ENCODE measurements at places on chromosomes 3 and 15. TPM values are rescaled to one million over a fixed set of nuclear protein-coding genes. Genes with fewer than 3 reads are reported as not detected.
A peak's percentile ranks its signal among the peaks of the same experiment; 100 is the strongest.

The MINAR1 gene
- polyA plus RNA-seq = 0.58 TPM

The IL12A gene
- 5.5 TPM for polyA plus RNA-seq

The RLBP1 gene
- polyA plus RNA-seq = not detected

- DNase-seq = peak; percentile 83
Measured at GRCh38 chr15:31338879-31339557, 12.4 kb downstream of the KLF13 start.

DNA sequence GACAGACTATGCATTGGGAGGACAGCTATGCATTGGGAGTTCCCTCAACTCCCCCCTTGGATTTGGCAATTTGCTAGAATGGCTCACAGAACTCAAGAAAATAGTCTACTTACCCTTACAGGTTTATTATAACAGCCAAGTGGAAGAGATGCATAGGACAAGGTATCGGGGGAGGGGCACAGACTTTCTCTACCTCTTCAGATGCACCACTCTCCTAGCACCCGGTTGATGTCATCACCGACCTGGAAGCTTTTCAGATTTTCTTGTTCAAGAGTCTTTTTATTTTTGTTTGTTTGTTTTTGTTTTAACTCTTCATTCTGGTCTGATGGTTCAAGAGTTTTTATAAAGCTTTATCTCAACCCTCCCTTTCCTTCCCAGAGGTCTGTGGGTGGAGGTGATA, 20.7 kb upstream of the ADAMTS9 start:
- DNase-seq = no peak

DNA sequence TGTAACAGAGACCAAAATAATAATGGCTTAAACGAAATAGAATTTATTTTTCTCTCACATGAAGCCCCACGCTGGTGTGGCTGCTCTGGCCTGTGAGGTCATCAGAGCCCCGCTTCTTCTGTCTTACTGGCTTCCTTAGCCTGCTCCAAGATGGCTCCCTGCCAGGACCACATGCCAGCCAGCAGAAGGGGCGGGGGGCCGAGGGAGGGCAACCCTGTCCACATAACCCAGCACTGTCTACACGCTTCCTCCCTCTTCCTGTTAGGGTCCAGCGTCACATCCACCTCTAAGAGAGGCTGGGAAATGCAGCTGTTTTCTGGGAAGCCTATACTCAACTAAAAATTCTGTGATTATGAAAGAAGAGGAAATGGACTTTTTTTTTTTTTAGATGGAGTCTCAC, 107.9 kb upstream of the DLG1 start:
- DNase-seq = peak; percentile 9

DNA sequence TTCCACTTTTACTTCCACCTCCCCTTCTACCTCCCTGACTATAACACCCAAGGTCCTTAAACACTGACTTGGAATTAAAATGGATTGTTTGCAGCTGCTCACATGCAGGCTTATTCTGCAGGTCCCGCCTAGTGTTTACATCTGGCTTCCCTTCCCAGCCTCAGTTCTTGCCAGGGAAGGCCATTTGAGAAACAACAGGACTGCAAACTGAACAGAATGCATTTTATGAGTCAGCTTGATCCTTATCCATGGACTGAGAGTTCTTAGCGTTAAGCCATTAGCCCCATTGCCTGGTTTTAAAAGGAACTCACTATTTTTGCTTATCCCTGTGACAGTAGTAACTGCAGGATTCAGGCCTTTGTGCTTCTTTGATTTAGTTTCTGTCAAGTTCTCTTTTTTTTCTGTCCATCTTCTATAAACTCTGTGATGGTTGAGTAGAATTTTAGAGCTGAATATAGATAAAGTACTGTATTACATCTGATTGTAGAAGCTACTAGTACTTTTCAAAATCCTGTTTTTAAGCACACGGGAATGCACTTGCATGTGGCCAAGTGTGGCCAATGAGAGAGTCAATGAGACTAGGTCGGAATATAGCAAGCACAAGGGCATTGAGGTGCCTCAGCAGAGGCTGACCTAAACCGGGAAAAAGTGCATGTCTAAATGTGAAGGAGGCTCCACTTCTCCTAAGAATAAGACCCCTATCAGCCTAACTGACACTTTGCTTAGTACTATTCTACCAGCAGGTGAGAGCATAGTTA, 106.4 kb downstream of the TUSC7 start:
- peak; percentile 85 for DNase-seq

DNA sequence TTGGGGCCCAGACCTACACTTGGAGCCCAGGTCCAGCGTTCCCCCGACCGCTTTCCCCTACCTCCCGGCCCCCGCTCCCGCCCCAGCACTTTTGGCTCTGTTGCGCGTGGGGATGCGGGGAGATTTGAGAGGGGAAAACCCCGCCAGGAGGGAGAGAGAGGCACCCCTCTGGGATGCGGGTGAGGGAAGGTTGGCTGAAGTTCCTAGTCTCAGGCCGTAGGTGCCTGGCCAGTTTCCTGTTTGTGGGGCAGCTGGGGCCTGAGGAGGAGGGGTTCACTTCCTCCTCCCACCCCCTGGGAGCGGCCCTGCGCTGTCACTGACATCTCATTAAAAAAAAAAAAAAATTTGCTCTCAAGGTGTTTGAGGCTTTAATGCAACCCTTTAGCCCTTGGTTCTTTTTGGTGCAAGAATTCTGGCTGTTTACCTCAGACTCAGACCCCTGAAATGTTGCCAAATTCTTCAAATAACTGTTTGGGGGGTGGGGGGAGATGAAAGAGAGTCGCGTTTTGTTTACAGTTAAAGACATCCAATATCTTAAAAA, 2.6 kb downstream of the FAM43A start:
- peak; percentile 20 for DNase-seq

DNA sequence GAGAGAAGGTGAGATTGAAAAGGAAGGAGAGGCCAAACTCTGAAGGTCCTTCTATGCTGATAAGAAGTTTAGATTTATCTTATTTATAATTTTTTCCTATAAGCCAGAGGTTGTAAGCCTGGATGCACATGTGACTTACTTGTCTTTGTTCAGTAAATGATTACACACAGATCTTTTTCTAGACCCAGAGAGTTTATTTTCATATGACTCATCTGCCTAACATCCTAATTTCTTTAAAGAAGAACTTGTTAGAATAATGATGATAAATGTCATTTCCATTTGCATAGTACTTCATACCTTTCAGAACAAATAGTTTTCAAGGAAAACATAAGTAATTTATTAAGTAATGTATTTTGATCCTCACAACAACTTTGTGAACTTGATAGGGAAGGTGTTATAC, 434.8 kb upstream of the DPH6 start:
- peak; percentile 75 for DNase-seq

GRCh38 chr15:89555768-89556167, 19.5 kb upstream of the TICRR start:
- no peak for DNase-seq

GRCh38 chr15:66069751-66070150, 183.8 kb downstream of the MEGF11 start:
- DNase-seq = no peak

DNA sequence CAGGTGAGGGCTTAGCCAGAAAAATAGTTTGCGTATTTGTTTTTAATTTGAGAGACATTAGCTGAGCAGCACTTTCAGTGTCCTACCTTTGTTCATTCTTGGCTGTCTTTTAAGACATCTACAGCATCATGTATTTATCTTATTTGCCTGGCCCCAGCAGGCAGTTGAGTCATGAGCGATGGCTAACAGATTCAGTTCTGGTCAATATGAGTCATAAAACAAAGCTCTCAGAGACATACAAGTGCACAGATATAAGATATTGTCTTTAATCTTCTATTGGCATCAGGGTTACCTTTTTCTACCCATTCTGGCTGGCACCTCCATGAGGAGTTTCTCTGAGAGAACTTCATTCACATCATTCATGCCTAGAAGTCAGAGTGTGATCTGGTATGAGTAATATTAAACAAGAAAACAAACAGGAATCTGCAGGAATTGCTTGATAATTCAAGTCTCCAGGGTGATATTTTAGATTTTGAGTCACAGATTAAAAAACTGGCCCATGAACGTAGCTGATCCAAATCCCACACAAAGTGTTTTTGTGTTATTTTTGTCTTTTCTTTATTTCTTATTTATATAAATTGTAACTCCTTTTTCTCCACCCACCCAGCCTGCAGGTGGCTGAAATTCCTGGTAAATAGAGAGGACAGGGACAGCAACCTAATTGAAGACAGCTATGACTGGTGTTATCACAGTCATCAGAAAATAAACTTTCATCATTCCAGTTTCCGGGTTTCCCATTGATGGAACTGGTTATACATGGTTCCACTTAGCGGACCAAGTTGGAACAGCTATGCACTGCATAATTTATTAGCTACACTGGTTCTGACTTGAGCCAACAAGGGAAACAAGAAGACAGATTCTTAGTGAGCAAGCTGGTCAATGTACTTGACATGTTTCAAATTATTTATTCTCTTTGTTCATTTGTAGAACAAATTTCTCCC, 47.3 kb downstream of the PLSCR2 start:
- peak; percentile 61 for DNase-seq

- DNase-seq = peak; percentile 21
Measured at GRCh38 chr3:41711651-41712050, 250.3 kb downstream of the ULK4 start.

- no peak for DNase-seq
Measured at GRCh38 chr3:64552966-64553365, 134.8 kb downstream of the ADAMTS9 start.

GRCh38 chr3:23669541-23670255, 136.1 kb upstream of the UBE2E1 start:
- DNase-seq = no peak

DNA sequence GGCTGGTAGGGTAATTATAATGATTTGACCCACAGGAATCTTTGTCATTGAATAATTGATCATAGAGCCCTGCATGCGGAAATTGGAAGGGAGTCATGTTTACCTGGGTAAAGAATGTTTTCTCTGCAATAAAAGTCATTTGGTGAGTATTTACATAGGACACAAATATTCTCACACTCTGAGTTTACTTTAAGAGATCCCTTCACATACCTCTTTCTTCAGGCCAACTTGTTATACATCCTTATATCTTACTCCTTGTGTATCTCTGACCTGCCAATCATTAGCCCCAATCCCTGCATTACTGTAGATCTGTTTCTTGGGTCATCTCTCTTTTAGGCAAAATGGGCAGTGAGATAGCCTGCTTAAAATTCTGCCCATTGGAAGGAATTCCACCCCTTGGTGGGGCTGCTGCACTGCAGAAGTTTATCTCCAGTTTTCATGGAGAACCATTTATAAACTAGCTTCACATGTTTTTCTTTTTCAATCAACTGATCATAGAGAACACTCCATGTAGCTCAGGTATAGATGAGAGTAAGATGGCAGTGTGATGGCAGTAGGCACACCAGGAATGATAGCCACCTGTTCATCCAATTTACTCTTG, 46.2 kb downstream of the ILDR1 start:
- no peak for DNase-seq

GRCh38 chr15:32029409-32029861, 880 bp upstream of the CHRNA7 start:
- DNase-seq = no peak

DNA sequence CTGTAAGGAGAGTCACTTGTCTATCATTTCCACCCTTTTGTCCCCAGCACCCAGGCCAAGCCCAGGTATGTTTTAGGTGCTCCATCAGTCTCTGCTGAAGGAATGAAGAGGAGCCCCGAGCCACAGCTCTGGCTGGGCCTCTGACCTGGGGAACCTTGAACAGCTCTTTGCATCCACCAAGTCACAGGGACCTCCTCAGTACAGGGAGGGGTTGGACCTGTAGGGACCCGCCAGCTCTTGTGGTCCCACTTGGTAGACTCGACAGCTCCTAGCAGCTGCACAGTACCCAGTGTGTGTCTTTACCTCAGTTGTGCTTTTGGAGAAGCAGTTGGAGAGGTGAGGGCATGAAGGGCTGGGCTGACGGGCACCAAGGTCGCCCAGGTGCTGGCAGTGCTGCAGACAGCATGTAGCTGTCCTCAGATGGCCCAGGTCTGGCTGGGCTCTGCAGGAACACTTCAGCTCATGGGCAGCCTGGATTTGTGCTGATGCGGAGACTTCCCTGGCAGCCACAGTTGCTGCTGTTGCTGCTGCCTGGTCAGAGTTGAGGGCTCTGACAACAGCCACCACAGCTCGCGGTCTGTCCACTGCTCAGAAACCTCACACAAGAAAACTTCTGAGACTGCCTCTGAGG, 123.6 kb downstream of the CACNA1D start:
- DNase-seq = no peak

DNA sequence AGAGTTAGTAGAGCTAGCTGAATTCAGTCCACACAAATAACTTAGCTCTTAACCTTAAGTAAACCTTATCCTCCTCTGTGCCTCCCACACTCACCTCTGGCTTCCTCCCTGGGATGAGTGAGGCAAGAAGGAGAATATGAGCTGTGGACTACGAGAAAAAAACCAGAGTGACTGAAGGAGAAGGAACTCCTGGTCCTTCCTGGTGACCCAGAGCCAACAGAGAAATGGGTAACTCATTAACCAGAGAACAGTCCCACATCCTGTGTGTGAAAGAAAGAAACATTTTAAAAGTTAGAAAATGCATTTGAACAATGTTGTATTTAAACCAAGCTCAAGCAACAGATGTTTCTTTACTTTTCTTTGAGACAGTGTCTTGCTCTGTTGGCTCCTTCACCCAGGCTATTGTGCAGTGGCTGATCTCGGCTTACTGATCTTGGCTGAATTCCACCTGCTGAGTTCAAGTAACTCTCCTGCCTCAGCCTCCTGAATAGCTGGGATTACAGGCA, 27.5 kb upstream of the FAM81A start:
- DNase-seq = peak; percentile 22

DNA sequence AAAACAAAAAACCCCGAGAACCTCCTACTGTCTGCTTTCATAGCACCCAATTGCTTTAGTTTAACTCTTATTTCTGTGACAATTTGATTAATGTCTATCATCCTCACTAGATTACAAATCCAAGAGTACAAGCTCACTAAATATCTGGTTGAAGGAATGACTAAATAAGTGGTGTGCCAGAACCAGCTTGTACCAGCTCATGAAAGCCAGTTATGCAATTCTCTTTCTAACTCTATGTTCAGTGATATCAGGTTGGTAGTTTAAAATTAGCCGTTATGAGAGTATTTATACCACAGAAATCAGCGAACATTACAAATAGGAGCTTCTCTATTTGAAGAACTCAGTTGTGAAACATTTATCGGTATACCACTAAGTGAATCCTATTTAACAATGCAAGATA, 137.2 kb upstream of the MITF start:
- no peak for DNase-seq

DNA sequence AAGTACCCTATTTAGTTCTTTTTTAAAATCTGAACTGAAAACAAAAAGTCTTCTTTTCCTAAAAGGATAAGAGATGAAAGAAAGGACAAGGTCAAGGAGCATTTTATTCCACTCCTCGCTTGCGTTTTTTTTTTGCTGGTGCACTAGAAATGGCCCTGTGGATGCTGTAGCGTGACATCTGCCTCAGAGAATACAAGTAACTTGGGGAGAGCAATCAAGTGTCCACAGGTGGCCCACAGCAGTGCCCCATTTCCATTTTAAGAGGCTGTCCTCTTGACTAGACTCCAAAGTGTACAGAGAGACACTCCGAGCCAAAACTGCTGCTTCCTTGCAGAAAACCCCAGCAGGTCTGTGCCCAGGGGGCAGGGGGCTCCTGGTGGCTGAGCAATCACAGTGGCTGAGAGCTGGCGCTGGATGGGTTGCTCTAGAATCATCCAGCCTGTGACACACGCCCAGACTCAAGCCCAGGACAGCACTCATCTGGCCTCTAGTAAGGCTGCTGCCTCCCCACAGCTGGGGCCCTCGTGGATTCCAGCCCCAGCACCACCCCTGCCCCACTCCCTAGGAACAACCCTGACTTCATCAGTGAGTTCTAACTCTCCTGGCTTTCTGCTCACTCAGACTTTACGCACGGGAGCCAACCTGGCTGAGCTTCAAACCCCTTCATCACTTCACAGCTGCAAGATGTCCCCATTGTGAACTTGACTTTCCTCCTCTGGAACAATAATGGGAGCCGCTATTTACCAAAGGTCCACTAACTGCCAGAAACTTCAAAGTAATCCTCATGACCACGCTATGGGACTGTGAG, 71.1 kb upstream of the SPATA12 start:
- DNase-seq = peak; percentile 73
